EL (cell line): ENCODE measurements at places on chromosomes 7 and 10.

GRCh38 chr7:30181211-30181610 lies 46.4 kb downstream of the MTURN start:
- no peak for DNase-seq

DNA sequence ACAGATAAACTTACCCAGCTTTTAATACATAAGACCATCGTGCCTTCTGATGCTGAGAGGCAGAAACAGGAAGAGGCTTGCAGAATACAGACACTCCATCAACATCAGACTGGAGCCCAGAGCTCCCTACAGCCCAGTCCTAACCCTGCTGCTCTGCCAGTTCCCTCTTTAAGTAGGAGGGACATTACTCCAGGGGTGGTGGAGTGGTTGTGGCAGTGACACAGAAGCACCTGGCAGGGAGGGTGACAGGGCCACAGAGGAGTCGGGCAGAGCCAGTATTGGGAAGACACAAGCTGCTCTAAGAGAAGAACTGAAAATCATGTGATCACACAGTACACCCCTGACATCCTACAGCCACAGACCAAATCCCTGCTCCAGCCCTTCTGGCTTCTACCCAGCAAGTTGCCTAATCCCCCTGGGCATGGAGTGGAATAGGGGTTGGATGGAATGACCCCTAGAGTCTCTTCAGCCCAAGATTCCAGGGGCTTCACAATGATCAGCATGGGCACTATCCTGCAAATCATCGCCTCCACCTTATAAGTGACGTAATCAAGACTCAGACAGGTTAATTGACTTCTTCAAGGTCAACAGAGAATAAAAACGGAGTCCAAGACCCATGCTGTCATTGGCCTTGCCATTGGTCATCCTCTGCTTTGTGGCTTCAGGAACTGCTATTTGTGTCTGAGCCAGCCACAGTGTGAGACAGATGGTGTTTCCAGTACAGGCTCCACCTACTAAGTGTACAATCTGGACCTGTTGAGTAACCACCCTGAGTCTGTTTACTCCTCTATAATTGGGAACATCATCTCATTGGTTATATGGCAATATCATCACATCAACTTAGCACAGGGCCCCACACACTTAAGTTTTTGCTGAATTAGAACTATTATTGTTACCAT lies 61.1 kb upstream of the ZMIZ1 start:
- DNase-seq = no peak

GRCh38 chr7:74084722-74085578 lies 1.3 kb downstream of the LIMK1 start:
- DNase-seq = no peak

- DNase-seq = peak; percentile 83
Observed at GRCh38 chr10:80136134-80136571, 3.6 kb downstream of the PLAC9 start.

DNA sequence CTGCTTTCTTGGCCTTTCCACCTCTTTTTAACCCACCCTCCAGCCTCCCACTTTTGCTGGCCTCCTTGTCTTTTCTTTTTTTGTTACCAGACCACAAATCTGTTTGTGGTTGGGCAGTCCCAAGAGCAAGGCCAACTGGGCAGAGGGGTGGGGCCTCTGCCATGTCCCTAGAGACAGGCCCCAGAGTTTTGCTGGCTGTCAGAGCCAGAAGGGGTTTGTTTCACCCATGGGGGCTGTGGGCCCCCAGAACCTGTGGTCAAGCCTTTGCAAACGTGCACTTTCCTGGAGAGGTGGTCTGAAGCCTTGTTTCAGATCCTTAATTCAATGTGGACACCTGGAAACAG lies 10.3 kb downstream of the ZMIZ1 start:
- peak; percentile 40 for DNase-seq

DNA sequence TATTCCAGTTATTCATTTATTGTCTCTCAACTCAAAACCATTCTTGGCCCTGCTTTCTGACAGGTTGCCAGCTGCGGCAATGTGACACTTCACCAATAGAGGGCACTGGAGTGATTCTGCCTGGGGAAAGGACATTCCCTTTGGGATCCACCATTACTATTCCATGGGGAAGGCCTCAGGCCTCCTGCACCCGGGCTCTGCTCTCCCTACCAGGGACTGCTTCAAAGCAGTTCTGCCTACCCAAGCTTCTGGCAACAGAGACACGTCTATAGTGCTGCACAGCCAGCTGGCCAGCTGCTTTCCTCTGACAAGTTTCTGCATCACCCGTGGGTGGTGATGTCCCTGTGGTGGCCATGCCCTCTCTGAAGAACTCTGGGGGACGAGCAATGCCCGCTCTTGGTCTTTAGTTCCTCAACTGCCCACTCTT lies 163.8 kb downstream of the ELMO1 start:
- no peak for DNase-seq

DNA sequence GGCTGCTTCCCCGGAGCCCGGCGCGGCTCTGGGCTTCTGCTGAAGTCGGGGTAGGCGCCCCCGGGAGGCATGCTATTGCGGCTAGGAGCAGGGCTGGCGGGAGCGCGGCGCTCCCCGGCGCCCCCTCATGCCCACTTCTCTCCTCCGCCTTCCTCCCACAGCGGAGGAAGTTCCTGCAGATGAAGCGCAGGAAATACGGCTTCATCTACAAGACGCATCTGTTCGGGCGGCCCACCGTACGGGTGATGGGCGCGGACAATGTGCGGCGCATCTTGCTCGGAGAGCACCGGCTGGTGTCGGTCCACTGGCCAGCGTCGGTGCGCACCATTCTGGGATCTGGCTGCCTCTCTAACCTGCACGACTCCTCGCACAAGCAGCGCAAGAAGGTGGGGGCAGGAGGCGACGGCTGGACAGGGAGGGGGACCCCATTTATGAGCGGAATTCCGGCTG lies 479 bp downstream of the CYP26A1 start:
- peak; percentile 44 for DNase-seq

DNA sequence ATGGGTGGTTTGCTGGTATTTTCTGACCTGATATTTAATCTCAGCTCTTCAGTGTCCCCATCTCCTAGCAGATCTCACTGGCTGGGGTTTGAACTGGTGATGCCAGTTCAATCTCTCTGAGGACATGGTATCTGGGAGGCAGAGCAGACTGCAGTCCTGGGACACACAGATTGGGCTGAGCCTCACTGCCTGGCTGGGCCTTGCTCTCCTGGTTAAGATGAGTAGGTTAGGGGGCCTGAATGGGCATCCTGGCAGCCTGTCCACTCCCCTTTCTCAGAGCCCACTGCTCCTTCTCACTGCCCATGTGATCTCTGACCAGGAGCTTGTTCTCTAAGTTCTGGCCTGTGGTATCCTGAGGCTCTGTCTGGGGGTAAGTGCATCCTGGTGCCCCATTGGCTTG lies 363.4 kb downstream of the GLRX3 start:
- no peak for DNase-seq

DNA sequence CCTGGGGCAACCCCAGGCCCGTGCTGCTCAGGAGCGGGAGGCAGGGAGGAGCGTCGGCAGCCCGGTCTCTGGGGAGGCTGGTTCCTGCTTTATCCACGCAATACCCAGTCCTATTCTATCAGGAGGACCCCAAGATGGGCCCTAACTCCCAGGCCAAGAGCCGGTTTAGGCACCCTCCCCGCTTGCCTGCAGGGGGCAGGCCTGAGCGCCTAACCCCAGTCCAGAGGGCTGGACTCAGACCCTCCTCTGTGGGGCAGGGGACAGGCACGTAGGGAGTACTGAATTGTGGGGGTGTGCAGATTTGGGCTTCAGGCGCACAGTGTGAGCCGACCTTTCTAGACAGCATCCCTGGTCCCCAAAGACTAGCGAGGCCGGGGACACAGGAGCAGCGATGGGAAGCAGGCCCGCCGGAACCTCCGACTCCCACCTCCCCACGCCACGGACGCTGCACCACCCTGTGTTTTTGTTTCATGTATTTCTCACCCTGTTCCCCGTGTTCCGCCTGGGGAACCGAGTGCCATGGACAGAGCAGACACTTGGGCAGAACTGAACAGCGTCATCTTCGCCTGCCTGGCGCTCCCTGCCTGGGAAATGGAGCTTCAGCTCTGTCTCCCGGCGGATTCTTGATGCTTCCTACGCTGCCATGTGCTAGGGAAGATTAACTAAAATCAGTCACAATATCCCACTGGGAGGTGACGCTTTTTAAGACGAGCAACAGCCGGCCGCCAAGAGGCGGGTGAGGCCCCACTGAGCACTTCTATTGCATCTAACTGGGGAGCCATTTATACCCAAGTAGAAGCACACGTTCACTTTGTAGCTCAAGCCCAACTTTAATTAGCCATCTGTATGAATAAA lies 5.3 kb downstream of the NUDT1 start:
- DNase-seq = peak; percentile 23

- no peak for DNase-seq
Observed at GRCh38 chr10:31397852-31398251, 78.8 kb downstream of the ZEB1 start.

DNA sequence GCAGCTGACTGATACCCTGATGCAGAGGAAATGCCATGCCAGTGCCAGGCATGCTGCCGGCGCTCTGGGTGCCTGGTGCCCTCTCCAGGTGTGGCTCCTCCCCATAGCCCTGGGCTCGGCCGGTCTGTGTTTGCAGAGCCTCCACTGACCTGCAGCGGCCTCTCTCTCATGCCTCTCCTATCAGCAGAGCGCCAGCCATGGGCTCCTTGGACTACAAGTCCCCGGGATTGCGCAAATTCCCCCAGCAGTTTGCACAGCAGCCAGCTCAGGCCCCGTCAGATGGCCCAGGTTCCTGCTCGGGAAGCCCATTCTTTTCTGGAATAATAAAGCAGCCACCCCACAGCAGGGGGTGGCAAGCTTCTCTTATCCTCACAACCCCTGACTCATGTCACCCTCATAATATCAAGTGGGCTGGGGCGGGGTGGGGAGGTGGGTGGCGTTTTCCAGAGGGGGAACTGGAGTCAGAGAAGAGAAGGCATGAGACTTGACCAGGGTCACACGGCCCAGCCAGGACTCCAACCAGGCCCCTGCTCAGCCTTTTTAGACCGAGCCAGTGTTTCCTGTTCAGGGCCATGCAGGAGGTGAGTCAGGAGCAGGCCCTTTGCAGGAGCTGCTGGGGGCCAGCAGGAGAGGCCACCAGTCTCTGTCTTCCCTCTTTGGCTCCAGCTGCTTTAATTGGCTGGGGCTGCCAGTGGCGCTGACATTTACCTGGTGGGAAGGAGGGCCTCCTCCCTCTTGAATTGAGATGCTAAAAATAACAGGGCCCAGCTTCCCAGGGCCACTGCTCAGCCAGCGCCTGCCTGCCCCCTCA lies 58.6 kb downstream of the ZMIZ1 start:
- peak; percentile 72 for DNase-seq

- DNase-seq = no peak
Observed at GRCh38 chr10:100987685-100988049, 324 bp downstream of the TWNK start.

DNA sequence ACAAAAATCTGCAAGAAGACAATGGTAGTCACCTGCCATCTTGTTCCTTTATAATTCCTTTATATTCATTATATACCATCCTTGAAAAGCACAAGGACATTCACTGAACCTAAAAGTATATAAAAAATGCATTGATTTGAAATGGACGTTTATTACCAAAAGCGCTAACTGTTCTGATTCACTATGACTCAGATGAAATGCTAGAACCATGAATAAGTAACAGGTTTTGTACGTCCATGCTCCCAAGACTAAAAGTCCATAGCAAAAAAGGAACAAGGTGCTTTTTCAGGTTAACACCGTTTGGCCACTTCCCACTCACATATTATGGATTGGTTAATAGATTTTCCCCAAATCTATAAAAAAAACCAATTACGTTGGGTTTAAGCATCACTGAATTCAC lies 109.4 kb downstream of the PPP1R17 start:
- DNase-seq = peak; percentile 41

GRCh38 chr7:81887098-81888090 lies 117.5 kb upstream of the HGF start:
- DNase-seq = no peak

DNA sequence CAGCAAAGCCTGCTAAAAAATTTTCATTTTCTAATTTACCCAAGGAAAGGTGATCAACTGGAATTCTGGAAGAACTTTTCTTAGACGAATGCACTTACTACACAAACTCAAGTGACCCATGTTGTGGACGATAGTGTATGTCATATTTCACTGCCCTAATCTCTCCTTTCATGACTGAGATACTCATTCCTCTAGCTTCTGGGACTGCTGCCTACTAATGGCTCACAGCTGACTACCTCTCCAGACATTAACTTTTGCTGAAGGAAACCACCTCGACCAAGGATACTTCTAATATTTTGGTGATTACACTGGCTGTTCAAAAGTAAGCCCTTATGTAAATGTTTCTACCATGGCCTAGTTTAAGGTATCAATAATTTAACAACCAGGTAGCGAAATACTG lies 959.9 kb upstream of the GHITM start:
- DNase-seq = no peak
